ENCODE measurements at places on chromosomes 1 and 21.

GRCh38 chr1:228417483-228418203, 982 bp upstream of the TRIM17 start:
- DNase-seq = no peak

- no peak for DNase-seq
Observed at GRCh38 chr1:83781667-83782066, 217.3 kb downstream of the TTLL7 start.

DNA sequence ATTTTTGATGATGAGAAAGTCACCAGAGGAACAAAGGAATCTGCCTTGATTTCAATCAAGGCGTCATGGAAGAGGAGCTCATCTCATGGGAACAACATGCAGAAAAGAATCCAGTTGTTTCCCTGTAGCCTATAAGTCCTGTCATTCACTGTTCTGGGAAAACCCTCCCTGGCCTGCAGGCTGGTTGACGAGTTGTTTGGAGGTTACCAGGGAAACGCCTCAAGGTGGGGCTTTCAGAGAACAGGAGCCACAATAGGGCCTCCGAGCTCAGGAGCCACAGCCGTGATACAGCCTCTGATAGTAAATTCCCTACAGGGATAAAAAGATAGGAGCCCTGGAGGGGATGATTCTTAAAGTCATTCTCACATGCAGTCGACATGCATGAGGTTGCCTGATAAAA, 135.2 kb downstream of the PSMG1 start:
- DNase-seq = no peak

DNA sequence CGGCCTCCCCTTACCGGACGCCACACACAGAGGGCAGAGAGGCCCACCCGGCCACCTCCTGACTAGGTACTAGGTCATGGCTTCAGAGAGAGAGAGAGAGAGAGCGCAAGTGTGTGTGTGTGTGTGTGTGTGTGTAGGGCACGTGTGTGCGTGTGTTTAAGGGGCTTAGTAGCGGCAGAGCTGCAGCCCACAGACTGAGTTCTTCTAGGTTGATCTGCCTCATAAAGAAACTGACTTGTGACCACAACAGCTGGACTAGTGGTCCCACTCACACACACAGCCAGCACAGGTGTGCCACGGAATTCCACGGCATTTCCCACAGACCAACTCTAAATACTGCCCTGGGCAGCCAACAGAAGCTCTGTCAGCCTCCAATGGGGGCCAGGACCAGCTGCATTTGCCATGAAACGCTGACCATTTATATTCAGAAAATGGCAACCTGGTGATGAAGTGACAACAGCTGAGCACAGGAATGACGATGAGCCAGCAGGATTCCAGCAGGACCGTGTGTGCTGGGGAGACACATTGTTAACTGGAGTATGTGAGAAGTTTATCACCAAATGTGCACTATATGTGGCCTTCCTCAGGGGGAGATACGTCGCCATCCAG, 38.8 kb upstream of the GPR153 start:
- DNase-seq = no peak

- DNase-seq = no peak
Observed at GRCh38 chr1:21930629-21931170, 6.4 kb downstream of the HSPG2 start.

DNA sequence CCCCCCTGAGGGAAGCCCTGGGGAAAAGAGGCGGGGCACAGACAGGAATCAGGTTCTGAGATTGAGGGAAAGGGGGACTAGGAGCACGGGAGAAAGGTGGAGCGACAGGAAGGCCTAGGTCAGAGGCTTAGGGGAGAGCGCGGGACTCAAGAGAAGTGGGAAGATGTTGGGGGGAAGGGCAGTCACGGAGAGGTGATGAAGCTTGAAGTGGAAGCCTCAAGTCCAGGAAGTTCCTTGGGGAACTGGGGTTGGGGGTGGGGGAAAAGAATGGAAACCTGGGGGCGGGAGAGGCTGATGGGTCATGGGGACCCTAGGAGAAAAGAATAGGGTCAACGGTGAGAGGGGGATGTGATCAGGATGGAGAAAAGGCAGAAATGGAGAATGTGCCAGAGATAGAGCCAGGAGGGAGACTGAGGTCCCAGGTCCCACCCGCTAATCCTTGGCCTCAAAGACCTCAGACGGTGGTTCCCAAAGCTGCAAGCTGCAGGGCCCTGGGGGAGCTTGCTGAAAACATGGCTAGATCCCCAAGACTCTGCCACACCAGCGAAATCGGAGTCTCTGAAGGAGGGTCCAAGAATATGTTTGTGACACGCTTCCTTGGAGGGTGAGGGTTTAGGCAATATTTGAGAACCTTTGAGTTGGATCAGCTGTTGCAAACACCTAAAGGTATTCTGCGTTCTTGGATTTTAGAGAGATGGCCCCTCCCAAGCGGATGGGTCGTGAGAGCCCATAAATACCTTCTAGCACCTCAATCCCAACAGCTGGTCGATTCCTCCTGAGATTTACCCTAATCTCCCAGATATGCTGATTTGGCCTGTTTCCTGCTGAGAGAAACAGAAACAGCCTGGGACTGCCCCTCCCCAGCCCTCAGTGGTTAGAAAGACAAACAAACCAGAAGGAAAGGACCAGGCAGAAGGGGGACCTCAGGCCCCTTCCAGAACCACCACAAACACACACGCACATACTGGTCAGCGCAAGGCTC, 3.6 kb downstream of the C1orf232 start:
- no peak for DNase-seq

DNA sequence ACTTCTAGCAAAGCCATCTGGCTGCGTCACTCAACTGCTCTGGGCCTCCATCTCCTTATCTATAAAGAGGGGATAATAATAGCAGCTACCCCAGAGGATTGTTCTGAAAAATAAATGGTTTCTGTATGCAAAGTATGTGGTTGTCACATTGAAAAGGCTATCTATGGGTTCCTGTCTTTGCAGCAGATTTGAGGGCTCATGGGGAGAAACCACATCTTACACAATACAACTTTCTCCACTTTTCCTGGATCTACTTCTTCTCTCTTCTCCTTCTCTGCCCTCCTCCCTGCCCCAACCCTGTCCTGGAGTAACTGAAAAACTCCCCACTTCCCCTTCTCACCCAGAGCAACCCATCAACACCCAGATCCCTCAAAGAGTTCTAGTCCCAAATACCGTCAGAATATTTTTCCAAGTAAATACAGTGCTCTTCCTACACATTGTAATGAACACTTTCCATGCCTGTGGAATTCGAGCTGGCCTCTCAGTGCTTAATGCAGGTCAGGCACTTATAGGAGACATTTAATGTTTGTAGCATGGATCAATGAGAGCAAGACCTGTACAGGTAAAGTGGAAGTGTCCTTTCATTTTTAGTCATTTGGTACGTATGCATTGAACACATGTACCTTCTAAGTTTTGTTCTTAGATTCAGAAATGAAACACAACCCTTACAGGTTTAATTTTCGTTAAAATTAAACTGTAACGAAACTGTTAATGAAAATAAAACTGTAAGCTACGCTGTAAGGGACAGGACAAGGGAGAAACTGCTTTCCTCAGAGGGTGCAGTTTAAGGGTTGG, 131.9 kb downstream of the AK5 start:
- DNase-seq = no peak
